ENCODE measurements at places on chromosomes 13 and 19. TPM values are rescaled to one million over a fixed set of nuclear protein-coding genes. Genes with fewer than 3 reads are reported as not detected.

Gene BRCA2
- 6.4 TPM for total RNA-seq

Gene CXCL17
- 0.23 TPM for total RNA-seq

Gene ZNF726
- 12.1 TPM for total RNA-seq

Gene COL4A2
- total RNA-seq = 835 TPM

Gene ZNF793
- total RNA-seq = 11.4 TPM

Gene USF2
- total RNA-seq = 75.1 TPM

Gene CDX2
- not detected for total RNA-seq
